ENCODE measurements at places on chromosomes 5 and 9.

GRCh38 chr5:11084111-11084510, 323.1 kb upstream of the DAP start:
- DNase-seq: no peak

- DNase-seq: no peak
These were observed 21.4 kb downstream of the UGCG start for GRCh38 chr9:111917980-111918379.

DNA sequence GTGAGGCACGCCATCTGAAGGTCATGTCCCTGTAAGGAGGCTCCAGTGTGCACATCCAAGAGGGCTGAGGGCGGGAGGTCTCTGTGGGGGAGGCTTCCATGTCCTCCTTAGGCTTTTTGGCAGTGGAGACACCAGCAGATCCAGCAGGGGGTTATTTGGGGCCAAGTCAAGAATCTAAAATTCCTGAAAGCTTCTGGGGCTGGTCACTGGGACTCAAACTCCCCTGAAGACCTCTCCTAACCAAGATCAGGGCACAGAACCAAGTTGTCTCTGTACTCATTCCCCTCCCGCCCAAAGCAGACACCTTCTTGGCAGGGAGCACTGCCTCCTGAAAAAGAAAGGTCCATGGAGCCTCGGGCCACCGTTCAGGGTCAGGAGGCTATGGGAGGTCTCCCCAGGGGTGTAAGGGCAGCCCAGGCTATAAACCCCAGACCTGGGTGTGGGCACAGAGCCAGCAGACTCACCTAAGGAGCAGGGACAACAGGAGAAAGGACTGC, 127.4 kb upstream of the ADRA1B start:
- no peak for DNase-seq

DNA sequence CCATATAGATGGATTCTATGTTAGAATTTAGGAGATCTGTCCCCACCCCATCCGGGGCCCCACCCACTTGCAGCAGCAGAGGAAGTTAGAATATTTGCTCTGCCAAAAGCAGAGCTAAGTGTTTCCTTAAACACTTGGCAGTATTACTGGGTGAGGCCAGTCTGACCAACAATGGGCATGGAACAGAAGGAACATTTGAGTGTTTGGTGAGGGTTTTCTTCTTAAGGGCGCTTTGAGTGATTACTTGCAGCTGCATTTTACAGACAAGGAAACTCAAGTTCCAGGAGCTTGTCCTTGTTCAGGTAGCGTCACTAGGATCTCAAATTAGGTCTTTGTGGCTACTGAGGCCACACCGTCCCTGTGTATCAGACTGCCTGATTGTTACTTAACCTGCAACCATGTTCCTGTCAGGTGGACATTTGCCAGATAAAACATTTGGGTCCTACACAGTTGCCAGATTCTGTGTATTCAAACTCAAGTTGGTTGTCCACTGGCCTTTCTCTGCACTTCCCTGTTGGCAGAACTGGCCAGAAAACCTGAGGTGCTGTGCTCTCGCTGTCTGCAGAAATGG, 59.3 kb downstream of the SLC46A2 start:
- no peak for DNase-seq

DNA sequence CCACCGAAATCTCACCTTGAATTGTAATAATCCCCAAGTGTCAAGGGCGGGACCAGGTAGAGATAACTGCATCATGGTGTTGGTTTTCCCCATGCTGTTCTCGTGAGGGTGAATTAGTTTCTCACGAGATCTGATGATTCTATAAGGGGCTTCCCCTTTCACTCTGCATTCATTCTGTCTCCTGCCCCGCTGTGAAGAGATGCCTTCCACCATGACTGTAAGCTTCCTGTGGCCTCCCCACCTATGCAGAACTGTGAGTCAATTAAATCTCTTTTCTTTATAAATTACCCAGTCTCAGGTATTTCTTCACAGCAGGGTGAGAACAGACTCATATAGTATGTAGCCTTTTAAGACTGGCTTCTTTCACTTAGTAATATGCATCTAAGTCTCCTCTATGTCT, 128.1 kb upstream of the NR5A1 start:
- DNase-seq: no peak

GRCh38 chr5:15245913-15246312, 254.1 kb upstream of the FBXL7 start:
- no peak for DNase-seq

- no peak for DNase-seq
These were observed 428.1 kb downstream of the EFNA5 start for GRCh38 chr5:107242411-107243219.

GRCh38 chr9:107243742-107244141, 39.3 kb upstream of the RAD23B start:
- peak; percentile 25 for DNase-seq

GRCh38 chr5:58081435-58081834, 378.5 kb downstream of the PLK2 start:
- DNase-seq: no peak

DNA sequence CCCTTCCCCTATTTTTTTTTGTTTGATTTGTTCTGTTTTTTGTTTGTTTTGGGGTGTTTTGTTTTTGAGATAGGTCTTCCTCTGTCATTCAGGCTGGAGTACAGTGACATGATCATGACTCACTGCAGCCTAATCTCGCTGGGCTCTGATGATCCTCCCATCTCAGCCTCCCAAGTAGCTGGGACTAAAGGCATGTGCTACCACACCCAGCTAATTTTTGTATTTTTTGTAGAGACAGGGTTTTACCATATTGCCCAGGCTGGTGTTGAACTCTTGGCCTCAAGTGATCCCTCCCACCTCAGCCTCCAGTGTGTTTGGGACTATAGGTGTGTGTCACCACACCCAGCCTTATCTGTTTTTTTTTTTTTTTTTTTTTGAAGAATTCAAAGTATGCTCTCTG, 605.4 kb downstream of the DNAH5 start:
- DNase-seq: no peak
